ENCODE measurements at places on chromosomes 16 and 17. TPM values are rescaled to one million over a fixed set of nuclear protein-coding genes. Genes with fewer than 3 reads are reported as not detected.
A peak's percentile ranks its signal among the peaks of the same experiment; 100 is the strongest.

- no peak for DNase-seq
Measured at GRCh38 chr17:3722716-3723115, 987 bp upstream of the HASPIN start.

Gene SCIMP
- total RNA-seq: not detected

GRCh38 chr16:89097392-89097772, 3.7 kb downstream of the ACSF3 start:
- no peak for DNase-seq

GRCh38 chr16:813204-813915, 12.8 kb upstream of the GNG13 start:
- DNase-seq: peak; percentile 72

DNA sequence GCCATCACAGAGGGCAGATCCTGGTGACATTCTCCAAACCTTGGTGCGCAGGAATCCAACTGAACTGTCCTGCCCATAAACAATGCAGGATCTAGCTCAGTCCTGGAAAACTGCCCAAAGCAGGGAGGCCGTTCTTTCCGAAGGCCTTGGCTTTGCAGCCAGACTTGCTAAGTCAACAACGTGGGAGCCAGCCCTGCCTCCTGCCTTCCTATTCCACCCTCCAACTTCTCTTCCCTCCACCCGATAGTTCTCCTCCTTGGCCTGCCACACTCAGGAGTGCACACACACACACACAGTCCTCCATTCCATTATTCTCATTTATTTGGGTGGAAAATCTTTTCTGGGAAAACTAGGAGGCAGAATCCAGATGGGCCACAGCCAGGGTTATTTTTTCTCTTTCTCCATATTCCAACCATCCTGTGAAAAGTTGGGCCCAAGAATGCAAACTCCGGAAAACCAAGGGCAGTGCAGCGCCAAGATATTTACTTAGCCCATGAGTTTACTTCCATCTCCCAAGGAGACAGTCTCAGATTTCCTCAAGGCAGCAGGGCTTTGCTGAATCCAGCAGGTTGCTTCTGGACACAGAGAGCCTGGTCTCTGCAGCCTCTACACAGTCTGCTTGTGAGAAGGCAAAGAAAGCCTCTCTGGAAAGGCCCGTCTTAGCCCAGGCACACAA, 15.8 kb downstream of the COPRS start:
- no peak for DNase-seq

DNA sequence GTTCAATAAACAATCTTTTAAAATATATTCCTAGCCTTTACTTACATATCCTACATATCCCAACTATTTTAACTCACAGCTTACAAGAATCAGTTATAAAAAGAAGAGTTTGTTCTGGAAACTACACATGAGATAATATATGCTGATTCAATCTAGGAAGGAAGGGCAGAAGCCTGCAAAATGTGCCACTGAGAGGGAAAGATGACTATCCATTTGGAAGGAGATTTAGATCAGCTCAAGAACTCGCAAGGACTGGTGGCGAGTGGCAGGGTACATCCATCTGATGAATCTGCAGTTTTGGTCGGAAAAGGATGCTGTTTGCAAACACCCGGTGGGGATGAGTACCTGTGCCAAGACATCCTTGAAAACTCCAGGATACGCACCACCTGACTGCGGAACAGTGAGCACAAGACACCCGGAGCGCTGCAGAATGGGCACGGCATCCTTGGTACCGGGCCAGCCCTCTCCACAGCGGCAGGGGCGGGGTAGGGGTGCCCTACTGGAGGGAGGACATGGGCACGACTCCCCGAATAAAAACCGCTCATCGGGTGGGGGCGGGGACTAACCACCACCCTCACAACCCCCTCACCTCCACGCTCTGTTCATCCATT, 723 bp downstream of the TRIM37 start:
- peak; percentile 82 for DNase-seq

DNA sequence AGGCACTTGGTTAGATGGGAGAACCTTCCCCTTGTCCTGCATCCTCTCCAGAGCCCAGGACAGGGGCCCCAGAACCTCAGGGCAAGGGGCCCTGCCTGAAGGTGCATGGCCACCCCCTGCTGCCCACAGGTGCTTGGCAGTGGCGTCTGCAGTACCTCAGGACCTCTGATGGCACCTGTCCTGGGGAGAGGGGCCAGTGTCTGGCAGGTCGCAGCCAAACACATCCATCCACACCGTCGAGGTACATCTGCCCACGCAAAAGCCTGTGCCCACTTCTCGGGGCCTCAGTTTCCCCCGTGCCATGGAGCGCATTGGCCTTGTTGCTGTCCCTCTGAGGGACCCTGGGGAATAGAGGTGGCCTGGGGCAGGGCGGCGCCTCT, 9.3 kb downstream of the MAP2K3 start:
- DNase-seq: no peak

DNA sequence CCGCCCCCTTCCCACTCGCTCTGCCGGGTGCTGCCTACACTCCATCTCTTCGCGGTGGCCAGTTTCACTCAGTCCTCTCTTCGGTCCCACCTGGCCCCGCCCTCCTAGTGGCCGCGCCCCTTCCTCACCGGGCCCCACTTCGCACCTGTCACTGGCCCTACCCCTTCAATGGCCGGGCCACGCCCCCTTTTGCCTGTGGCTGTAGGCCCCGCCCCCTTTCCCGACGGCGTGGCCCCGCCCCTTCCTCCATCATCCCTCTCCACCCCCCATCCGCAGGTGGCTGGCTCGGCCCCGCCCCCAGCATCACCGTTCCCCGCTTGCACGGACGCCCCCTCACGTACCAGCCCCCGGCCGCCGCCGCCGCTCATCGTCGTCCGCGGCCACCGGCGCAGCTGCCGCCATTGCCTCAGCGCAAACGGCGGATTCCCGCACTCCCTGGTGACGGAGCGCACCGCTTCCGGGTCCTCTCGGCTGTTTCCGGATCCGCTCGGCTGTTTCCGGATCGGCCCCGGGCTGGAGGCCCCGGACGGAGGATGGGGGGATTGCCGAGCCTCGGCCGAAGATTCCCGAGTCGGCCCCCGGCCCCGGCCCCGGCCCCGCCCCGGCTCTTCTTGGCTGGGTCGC, at the start of gene RABEP2:
RABEP2 (minus strand) TSS at position 477 of the 624 bp plus-strand sequence; CDS start at position 402, 75 bp downstream.
- peak; percentile 99 for DNase-seq

GRCh38 chr17:83138820-83139219, 59.4 kb downstream of the METRNL start:
- DNase-seq: no peak

GRCh38 chr17:5819396-5819795, 235.1 kb upstream of the NLRP1 start:
- DNase-seq: no peak

- DNase-seq: no peak
Measured at GRCh38 chr16:89200124-89200849, at the start of gene SLC22A31. Gene SLC22A31, minus strand, starts transcription at chr16:89200537. Its CDS starts 36 bp downstream, at chr16:89200501.

Gene COL1A1
- total RNA-seq: 9.8 TPM

Gene YBX2
- 3.6 TPM for total RNA-seq

- DNase-seq: no peak
Measured at GRCh38 chr17:58382108-58382871, 30.3 kb upstream of the SUPT4H1 start.

Gene CEMP1
- 0.30 TPM for total RNA-seq

DNA sequence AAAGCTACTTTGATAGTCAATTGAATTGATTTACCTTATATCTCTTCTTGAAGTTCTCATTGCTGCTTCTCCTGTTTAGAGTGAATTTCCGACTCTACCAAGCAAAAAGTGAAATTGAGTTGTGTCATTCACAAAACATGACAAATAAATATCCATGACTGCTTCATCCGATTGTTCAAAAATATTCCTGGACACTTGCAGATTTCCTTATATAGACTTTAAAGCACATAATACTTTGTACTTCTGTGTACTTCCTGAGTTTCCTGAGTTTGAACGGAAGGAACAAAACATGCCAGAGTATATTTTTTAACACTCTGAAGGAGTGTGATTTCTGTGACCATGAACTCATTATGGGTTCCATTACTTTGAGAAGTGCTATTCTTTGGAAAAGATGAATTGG, 20.5 kb upstream of the VAT1L start:
- DNase-seq: no peak

DNA sequence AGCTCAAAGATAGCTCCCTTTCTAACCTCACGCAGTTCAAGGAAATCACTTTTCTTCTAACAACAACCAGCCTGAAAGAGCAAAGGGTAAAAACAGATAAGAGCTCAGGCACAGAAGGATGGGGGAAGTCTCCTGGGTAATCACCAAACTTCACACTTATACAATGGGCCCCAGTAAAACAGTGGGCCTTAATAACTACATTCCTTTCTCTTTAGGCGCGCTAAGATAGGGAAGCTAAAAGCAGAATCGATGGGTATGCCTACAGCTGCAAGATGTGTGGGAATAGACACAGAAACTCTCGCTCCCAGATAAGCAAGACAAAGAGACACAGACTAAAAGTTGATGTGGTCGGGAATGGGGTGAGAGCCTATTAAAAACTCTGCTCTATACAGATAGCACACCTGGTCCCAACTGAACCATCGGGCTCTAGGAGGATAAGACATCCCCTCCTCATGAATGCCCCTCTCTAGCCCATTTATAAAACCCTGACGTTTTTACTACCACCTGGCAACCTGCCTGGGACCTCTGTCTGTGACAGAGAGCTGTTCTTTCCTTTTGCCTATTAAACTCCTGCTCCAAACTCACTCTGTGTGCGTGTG, 826 bp downstream of the LYZL6 start:
- DNase-seq: no peak

GRCh38 chr17:72571813-72572396, 451.1 kb downstream of the SOX9 start:
- DNase-seq: no peak

Gene GP2
- not detected for total RNA-seq

GRCh38 chr17:77842528-77843147, 115.9 kb upstream of the TNRC6C start:
- no peak for DNase-seq

DNA sequence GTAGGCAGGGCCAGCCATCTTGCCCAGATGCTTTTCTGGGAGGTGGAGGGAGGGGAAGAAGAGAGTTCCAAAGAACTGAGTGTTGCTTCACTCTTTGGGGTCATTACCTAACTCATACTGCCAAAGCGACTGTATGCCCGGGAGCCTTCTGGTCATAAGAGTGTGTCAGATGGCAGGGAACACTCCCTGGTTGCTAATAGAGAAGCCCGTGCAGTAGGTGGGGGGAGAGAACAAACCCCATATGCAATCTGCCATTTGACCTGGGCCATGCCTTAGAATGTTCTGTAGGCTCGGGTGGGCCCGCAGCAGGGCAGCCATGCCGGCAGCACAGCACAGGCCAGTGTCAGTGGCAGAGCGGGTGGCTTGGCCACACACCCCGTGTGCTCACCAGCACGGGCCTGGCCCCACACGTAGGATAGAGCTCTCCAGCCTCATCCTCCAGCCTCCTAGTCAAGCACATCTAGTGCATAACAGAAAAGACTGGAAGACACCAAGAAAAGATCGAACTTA, 120.5 kb downstream of the SOCS1 start:
- no peak for DNase-seq

Gene CD300H
- not detected for total RNA-seq

Gene MRPL10
- 83.5 TPM for total RNA-seq

GRCh38 chr17:81428948-81429774, 33.9 kb downstream of the BAHCC1 start:
- DNase-seq: no peak

Gene SPATA2L
- total RNA-seq: 6.1 TPM

DNA sequence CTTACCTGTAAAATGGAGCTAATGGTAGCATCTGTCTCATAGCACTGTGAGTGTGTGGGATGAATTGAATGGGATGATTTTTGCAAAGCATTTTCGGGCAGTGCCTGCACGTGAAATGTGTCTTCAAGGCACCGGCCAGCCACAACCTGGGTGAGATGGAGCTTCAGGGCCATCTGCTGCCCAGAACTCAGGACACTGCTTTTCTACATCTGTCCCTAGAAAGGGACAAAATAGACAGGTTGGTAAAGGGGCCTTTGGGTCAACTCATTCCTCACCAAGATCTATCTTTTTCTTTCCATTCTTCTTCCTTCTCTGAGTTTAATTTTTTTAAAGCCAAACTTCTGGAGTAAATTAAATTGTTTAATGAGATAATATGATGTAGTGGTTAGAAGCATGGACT, 106.5 kb downstream of the UTP18 start:
- DNase-seq: no peak

- peak; percentile 58 for DNase-seq
Measured at GRCh38 chr17:75876938-75877751, 1.2 kb downstream of the TRIM47 start.
